ENCODE measurements at places on chromosomes 2 and 18. TPM values are rescaled to one million over a fixed set of nuclear protein-coding genes. Genes with fewer than 3 reads are reported as not detected.

Gene GPR55
- not detected for total RNA-seq

Gene FBXO41
- total RNA-seq: 1.9 TPM

Gene BCL11A
- 17.4 TPM for total RNA-seq

Gene SPP2
- not detected for total RNA-seq

Gene DTNA
- 96.0 TPM for total RNA-seq

Gene SDC1
- total RNA-seq: 0.33 TPM

Gene YES1
- 146 TPM for total RNA-seq

Gene HPCAL1
- 27.7 TPM for total RNA-seq

Gene ATP6V1B1
- not detected for total RNA-seq

Gene MOGAT1
- total RNA-seq: not detected

Gene HOXD12
- 1.7 TPM for total RNA-seq

Gene HOXD10
- total RNA-seq: 19.3 TPM

Gene KLHL30
- 3.6 TPM for total RNA-seq

Gene SERPINB12
- total RNA-seq: not detected

Gene EML6
- total RNA-seq: 1.4 TPM

Gene TLX2
- 1.6 TPM for total RNA-seq

Gene RAB17
- 0.33 TPM for total RNA-seq

Gene SOWAHC
- total RNA-seq: 19.4 TPM

Gene SCTR
- total RNA-seq: not detected

Gene NYAP2
- not detected for total RNA-seq

Gene DPP10
- 3.5 TPM for total RNA-seq

Gene SERPINB7
- not detected for total RNA-seq

Measured in sigmoid colon (tissue), 7 donors.